ENCODE measurements at places on chromosomes 7 and 10. TPM values are rescaled to one million over a fixed set of nuclear protein-coding genes. Genes with fewer than 3 reads are reported as not detected.

- H3K27me3 ChIP-seq = no peaks in the 10 kb centered on the region
- H3K4me3 ChIP-seq = no peak overlapping the region
- no peak overlapping the region for H3K27ac ChIP-seq
- peaks cover 5% of the 10 kb centered on the region for H3K36me3 ChIP-seq
- no peak for DNase-seq
These were observed 177.0 kb upstream of the C1GALT1 start for GRCh38 chr7:7005303-7005702.

The TFAM gene
- 60.7 TPM for total RNA-seq

The ASB10 gene
- total RNA-seq = not detected

DNA sequence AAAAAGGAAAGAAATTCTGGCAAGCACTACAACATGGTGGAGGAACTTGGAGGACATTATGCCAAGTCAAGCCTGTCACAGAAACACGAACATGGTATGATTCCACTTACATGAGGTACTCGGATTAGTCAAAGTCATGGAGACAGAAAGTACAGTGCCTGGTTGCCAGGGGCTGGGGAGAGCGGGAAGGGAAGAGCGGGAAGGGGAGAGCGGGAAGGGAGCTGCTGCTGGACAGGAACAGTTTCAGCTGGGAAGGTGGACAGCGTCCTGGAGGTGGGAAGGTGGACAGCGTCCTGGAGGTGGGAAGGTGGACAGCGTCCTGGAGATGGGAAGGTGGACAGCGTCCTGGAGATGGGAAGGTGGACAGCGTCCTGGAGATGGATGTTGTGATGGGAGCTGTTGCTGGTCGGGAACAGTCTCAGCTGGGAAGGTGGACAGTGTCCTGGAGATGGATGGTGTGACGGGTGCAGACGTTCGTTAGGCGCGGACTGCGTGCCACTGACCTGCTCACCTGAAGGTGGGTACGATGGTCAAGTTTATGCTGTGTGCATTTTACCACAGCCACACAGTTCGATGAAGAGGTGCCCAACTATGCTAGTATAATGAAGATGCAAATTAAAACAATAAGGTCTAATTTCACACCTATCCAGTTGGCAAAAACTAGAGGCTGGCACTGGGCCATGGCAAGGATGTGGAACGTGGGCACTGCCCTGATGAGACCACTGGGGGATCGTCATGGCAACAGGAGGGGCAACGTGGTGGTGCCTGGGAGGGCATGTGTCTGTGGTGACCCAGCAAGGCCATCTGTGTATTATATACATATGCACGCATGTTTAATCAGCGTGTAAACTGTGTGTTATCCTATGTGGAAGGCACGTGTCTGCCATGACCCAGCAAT, 103.8 kb downstream of the NKX6-2 start:
- H3K27me3 ChIP-seq = peaks cover 11% of the 10 kb centered on the region
- H3K4me3 ChIP-seq = no peak overlapping the region
- peaks cover 28% of the 10 kb centered on the region for H3K36me3 ChIP-seq
- DNase-seq = no peak
- H3K27ac ChIP-seq = no peak overlapping the region

DNA sequence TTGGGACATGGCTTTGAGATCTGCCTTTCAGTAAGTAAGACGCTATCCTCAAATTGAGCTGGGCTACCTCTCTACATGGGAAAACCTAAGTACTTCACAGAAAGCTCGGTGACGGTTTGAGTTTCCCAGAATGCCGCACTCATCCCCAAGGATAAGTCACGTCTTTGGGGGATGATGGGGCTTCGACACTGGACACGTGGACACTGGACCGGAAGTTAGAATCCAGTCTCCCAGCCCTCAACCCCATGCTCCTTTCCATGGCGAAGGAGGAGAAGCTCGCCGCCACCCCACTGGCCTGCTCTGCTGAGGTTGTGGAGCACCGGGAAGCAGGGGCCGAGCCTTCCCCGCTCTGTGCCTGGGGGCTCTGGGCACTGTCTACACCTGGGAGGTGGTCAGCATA, 27.5 kb downstream of the PTPRE start:
- peaks cover 6% of the 10 kb centered on the region for H3K4me1 ChIP-seq
- H3K27me3 ChIP-seq = peaks cover 36% of the 10 kb centered on the region
- no peak for DNase-seq
- no peaks in the 10 kb centered on the region for H3K36me3 ChIP-seq
- no peak overlapping the region for H3K27ac ChIP-seq

DNA sequence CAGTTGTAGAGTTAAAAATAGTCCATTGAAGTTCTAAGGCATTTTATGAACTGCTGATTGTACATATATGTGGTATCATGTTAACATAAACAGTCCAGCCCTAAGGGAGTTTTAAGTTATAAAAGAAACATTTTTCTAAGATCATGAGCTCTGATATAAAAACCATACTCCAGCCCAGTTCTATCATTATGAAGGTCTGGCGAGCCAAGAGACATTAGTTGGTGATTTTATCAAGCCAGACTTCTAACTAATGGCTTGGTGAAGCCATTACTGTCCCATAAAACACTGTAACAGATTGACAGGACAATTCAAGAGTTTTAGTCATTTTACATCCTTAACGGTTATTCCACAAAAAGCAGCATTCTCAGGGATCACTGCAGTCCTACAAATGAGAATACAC, 221.6 kb downstream of the RNLS start:
- H3K36me3 ChIP-seq = peaks cover 2% of the 10 kb centered on the region
- no peak overlapping the region for H3K27ac ChIP-seq
- peaks cover 9% of the 10 kb centered on the region for H3K4me1 ChIP-seq
- H3K27me3 ChIP-seq = no peaks in the 10 kb centered on the region
- H3K4me3 ChIP-seq = no peak overlapping the region
- no peak for DNase-seq

DNA sequence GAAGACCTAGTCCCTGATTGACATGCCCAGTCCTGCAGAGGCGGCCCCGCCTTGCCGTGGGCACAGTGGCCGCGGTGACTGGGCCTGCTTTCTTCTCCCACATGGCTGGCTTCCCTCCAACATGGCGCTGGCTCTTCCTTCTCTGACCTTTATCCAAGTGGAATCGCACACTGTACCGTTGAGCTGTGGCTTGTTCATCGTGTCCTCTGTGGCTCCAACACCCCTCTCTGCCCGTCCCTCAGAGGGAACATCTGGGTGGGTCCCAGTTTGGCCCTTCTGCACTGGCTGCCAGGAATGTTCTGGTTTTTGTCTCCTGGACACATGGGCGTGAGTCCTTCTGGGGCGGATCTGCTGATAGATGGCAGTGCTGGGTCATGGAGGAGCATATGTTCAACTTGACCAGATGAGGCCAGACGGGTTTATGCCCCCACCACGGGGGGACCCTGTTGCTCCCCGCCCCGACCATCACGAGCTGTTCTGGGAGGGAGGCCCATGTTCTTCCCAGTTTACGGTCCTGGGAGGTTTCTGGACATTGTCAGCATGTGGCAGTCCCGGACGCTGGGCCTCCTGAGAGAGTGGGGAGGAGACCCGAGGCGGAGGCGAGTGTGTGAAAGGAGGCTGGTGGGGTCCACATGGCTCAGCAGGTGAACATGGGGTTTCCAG, 63.5 kb downstream of the LHPP start:
- no peaks in the 10 kb centered on the region for H3K36me3 ChIP-seq
- no peak for DNase-seq
- no peak overlapping the region for H3K4me3 ChIP-seq

The IGFBP3 gene
- 10.3 TPM for total RNA-seq

GRCh38 chr7:37220664-37221063, 228.0 kb downstream of the ELMO1 start:
- peaks cover 13% of the 10 kb centered on the region for H3K4me1 ChIP-seq
- H3K27ac ChIP-seq = peak overlapping the region; percentile 73
- no peaks in the 10 kb centered on the region for H3K27me3 ChIP-seq

- peaks cover 14% of the 10 kb centered on the region for H3K36me3 ChIP-seq
- H3K4me1 ChIP-seq = no peaks in the 10 kb centered on the region
- no peak for DNase-seq
- H3K4me3 ChIP-seq = no peak overlapping the region
- H3K27ac ChIP-seq = no peak overlapping the region
- no peaks in the 10 kb centered on the region for H3K27me3 ChIP-seq
These were observed 63.0 kb upstream of the INSYN2A start for GRCh38 chr10:127259347-127259746.

GRCh38 chr7:33428415-33428814, 299.1 kb downstream of the BBS9 start:
- no peak for DNase-seq
- H3K36me3 ChIP-seq = no peaks in the 10 kb centered on the region
- no peak overlapping the region for H3K27ac ChIP-seq
- H3K27me3 ChIP-seq = no peaks in the 10 kb centered on the region

The FLNC gene
- total RNA-seq = 6.9 TPM

DNA sequence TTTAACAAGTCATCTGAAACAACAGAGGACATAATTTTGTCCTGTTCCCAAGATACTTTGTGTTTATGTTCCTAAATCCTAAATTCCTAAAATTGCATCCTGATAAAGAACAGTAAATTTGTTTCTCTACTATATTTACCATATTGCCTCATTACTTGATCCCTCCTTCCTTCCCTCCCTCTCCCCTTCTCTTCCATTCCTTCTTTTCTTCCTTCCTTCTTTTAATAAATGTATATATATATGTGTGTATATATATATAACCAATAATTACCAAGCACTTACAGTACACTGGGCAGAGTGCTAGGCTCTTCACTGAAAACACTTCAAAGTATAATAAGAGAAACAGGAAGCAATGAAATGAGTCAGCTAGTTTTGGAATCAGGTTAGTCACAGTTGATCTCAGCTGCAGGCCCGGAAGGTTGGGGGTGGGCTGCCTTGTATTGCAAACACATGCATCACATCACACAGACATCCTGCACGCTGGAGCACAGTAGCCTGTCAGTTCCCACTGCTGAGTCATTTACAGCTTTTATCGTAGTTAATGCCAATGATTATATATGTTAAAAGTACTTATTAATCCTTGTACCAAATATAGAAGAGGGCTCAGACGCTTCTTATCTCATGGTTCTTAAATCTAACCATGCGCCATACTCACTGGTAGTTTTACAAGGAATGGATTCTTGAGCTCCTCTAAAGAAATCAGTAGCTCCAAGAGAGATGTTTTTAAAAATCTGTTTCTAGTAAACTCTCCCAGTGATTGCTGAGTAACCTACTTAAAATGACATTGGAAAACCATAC, 551.7 kb downstream of the GRM8 start:
- H3K27ac ChIP-seq = no peak overlapping the region
- no peak for DNase-seq
- H3K4me3 ChIP-seq = no peak overlapping the region

DNA sequence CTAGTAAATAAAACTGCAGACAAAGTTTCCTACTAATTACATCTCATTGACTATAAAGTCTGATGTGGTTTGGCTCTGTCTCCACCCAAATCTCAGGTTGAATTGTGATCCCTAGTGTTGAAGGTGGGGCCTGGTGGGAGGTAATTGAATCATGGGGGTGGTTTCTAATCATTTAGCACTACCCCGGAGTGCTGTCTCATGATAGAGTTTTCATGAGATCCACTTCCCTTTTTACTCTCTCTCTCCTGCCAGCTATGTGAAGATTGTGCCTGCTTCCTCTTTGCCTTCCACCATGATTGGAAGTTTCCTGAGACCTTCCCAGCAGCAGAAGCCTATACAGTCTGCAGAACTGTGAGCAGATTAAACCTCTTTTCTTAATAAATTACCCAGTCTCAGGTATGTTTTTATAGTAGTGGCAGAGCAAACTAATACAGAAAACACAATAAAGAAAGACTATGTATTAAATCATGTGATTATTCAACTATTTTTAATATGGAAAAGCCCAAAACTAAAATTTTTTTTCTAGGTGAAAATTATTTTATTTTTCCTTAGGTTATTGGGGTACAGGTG, 232.1 kb downstream of the FZD1 start:
- DNase-seq = no peak
- H3K27ac ChIP-seq = no peak overlapping the region
- no peaks in the 10 kb centered on the region for H3K4me1 ChIP-seq

DNA sequence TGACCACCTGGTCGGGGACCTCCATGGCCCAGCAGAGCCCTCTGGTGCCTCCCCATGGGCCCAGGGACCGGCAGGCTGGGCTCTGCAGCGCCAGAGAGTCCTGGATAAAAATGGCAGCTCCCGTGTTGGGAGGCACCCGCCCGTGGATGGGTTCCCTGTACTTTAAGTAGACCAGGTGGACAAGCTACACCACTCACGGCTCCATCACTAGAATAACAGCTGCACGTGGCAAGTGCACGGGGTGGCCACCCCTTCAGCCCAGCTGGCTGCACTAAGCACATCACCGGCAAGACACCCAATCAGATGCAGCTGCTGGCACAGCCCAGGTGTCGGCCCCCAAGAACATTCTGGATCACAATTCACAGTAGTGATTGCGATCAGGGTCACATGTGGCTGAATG, 69.8 kb downstream of the DIP2C start:
- H3K36me3 ChIP-seq = peaks cover 2% of the 10 kb centered on the region
- no peak overlapping the region for H3K4me3 ChIP-seq
- no peaks in the 10 kb centered on the region for H3K27me3 ChIP-seq
- no peak for DNase-seq
- peaks cover 50% of the 10 kb centered on the region for H3K4me1 ChIP-seq

GRCh38 chr10:70552586-70552985, 50.0 kb downstream of the PRF1 start:
- H3K27ac ChIP-seq = no peak overlapping the region
- H3K4me1 ChIP-seq = no peaks in the 10 kb centered on the region
- DNase-seq = no peak
- no peak overlapping the region for H3K4me3 ChIP-seq
- no peaks in the 10 kb centered on the region for H3K36me3 ChIP-seq
- no peaks in the 10 kb centered on the region for H3K27me3 ChIP-seq

The LEP gene
- not detected for total RNA-seq

DNA sequence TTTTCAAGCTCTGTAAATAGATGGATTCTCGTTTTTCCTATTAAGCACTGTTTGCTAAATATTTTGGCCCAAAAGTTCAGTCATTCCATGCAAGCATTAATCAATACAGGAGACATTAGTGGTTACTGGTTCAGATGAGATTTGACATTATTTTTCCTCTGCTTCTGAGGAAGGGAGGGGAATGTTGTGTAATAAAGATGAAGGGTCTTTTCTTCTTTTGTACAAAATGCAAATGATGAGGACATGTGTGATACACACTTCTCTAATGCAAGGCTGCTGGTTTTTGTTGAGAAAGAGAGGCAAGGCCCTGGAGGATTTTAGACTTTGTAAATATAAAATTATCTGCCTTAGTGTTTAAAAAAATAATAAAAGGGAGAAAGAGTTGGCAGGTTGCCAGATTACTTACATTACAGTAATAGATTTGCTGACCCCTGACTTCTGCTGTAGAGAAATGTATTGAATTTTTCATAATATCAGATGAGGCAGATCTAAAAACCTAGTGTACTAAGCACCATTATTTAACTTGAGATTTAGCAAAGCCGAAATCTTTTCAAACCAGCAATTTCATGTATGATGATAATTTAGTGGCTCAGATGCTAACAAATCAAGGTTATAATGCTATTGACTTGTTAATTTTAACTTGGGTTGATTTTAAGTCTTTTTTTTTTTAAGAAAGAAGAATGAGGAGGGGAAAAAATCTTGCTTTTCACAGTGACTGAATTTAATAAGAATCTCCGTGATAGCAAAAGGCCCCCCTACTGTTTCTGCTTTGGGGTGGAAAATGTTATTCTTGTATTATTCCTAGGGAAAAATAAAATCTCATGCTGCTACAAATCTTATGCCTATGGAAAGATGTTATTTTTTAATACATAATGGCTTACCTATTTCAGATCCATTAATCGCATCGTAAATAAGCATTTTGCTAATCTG, 180.1 kb downstream of the ARID5B start:
- peaks cover 37% of the 10 kb centered on the region for H3K4me1 ChIP-seq
- no peak for DNase-seq
- H3K27me3 ChIP-seq = no peaks in the 10 kb centered on the region
- peaks cover 13% of the 10 kb centered on the region for H3K36me3 ChIP-seq

The RSBN1L gene
- total RNA-seq = 23.4 TPM

The PDIA4 gene
- total RNA-seq = 238 TPM
